ENCODE measurements at places on chromosomes 2 and 18.

- no peak for DNase-seq
Observed at GRCh38 chr2:29518646-29519337, 402.6 kb downstream of the ALK start.

DNA sequence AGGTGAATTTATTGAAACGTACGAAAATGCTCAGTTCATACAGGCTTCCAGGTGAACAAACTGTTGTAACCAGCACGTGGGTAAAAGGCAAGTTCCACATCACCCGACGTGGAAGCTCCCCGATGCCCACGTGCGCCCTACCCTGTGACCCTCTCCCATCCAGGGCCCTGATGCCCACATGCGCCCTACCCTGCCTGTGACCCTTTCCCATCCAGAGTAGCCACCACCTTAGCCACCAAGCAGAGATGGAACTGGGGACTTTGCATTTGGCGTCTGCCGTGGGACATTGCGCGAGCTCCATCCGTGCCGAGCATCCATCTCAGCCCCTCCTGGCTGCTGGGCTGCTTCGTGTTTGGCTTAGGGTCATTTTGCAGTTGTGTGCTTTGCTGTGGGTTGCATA, 37.5 kb downstream of the ANO7 start:
- no peak for DNase-seq

- DNase-seq, result no peak
Observed at GRCh38 chr2:231128541-231128940, 3.7 kb upstream of the HTR2B start.

DNA sequence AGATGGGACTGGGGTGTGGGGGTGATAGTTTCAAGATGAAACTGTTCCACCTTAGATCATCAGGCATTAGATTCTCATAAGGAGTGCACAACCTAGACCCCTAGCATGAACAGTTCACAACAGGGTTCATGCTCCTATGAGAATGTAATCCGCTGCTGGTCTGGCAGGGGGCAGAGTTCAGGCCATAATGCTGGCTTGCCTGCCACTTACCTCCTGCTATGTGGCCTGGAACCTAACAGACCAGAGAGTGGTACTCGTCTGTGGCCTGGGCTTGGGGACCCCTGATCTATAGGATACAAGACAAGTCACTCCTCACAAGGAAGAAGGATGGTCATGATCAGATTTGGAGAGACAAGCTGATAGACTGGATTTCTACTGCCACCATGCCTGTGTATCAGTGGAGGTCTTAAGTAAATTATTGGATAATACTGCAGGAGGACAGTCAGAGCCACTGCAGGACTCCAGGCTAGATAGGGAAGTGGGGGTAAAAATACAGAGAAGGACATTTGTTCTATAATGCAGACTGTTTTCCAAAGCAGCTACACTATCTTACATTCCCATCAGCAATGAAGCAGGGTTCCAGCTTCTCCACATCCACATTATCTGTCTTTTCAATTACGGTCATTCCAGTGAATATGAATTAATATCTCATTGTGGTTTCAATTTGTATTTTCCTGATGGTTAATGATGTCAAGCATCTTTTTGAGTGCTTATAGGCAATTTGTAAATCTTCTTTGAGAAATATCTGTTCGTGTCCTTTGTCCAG, 28.8 kb upstream of the APOB start:
- DNase-seq, result no peak

DNA sequence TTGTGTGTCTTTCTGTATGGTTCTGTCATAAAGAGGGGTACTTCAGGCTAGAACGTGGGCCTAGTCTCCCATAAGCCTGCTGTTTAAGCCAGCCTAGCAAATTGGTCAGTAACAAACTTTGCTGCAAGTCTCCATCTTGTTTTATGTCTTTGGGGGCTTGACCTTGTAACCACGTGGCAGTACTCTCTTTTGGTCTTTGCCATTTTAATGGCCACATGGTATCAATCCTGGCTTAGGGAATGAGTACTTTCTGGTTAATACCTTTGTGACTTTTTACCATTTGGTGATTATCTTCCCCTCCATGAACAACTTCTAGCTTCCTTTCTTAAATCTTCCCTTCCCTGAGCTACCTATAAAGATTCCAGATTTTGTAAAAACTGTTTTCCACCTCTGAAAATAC, 148.3 kb downstream of the GCA start:
- DNase-seq, result no peak

DNA sequence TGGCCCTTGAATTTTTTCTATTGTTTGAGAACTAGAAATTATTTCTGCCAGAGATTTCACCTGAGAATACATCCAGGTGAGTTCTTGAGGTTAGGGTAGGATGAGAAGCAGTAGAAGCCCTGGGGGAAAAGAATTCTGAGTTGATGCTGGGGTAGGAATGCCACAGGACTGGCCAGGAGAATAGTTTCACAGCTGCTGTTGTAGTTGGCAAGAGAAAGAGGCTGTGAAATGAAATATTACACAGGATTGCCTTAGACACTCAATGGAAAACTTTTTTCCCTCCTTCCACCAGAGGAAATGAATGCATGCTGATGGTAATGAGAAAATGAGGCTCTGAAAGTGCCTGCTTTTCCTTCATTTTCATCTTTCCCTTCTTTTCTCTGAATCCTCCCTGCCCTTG, 54.6 kb downstream of the PRKCE start:
- DNase-seq, result no peak

- DNase-seq, result no peak
Observed at GRCh38 chr18:62366992-62367391, 41.9 kb downstream of the TNFRSF11A start.

- DNase-seq, result no peak
Observed at GRCh38 chr2:230227216-230227615, 1.7 kb downstream of the SP140 start.

- DNase-seq, result no peak
Observed at GRCh38 chr2:11655495-11655894, 14.5 kb downstream of the NTSR2 start.
